ENCODE measurements at places on chromosomes 11 and 22.

GRCh38 chr11:72426103-72426757 is 8.1 kb downstream of the CLPB start:
- no peak for DNase-seq

DNA sequence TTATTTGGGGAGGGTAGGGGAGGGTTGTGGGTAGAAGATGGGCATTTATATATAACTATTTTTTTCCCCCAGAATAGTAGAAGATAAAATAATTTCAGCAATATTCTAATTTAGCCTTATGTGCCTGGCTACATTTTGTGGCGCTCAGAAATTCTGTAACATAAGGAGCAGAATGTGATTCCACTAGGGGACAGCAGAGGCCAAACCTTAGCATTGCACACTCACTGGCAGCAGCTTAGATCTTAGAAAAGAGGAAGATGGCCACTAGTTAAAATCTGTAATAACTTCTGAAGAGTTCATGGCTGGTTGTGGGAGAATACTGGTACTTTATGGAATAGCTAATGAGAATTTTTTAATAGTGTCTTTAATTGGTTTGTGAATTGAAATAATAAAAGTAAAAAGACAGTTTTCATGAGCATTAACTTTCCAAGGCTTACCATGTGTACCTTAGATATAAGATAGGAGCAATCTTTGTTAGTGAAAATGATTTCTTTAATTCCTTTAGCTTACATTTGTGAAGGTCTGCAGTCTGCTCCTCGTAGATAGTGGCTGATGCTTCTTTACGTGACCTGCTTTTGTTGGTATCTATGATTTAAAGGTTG is 33.1 kb downstream of the DDX10 start:
- DNase-seq: peak; percentile 85

DNA sequence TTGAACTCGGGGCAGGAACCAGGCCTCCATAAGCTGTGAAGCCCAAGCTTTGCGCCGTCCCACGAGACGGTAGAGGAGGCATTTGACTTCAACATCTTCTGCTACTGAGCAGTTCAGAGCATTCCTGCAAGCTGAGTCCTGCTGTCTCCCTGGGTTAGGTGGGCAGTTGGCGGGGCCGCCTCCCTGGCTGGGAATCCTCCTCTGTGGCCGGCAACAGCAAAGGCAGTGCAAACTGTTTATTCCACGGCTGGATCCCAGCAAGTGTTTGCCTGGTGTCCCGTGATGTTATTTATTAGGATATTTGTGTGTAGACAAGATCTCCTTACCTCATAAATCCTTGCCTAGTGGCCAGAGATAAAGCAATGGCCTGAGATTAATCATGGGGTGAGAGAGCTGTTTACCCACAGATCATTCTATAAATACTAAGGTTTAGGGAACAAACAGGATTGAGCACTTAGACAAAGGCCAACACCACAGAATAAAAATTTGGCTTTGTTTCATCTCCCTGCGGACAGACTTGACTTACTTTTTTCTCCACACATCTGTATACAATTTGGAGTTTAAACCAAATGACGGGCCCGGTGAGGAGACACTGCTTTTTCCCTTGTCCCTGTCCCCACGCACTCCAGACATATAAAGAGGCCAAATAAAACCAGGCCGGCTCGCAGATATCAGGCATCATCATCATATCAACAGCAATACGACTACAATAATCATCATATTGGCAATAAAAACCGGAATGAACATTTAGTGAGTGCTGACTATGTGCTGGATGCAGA is 63.4 kb downstream of the NAT10 start:
- DNase-seq: peak; percentile 58

DNA sequence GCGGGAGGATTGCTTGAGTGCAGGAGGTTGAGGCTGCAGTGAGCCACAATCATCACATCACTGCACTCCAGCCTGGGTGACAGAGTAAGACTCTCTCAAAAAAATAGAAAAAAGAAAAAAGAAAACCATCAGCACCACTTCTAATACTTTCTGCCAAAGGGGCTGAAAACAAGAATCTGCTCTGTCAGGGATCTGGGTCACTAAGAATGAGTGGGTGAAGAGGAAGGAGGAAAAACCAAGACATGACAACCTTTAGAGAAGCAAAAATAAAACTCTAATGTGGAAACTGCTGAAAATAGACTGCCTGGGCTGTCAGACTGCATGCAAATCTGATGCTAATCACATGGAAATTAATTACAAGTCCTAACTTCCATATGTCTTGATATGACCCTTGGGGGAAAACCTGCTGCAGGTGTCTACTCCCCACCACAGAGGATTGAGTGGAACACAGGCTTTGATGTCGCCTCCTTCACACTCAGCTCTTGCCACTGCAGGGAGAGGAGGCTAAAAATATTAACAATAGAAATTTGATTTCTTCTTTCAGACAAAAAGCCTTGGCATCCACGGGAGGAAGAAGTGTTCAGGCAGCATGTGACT is 62.5 kb upstream of the CRTAM start:
- no peak for DNase-seq

GRCh38 chr11:113313601-113314000 is 782 bp upstream of the TTC12 start:
- no peak for DNase-seq

DNA sequence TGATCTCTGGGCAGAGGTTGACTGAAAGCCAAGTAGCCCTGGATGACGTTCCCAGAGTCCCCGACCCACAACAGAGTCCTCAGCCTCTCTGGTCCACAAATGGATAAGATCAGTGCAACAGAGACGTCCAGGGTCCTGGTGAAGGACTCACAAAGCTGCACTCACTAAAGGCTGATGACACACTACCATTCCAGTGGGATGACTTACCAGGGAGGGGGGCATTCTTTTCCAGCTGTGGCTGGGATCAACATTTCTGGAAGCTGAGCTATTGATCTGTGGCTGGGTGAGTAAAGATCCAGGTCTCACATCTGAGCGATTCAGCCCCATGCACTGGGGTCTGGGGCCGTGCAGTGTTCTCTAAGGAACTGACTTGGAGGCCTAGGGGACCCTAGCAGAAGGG is 296.2 kb downstream of the NTM start:
- DNase-seq: peak; percentile 67

GRCh38 chr11:109422870-109423465 is 978 bp downstream of the C11orf87 start:
- DNase-seq: peak; percentile 70

DNA sequence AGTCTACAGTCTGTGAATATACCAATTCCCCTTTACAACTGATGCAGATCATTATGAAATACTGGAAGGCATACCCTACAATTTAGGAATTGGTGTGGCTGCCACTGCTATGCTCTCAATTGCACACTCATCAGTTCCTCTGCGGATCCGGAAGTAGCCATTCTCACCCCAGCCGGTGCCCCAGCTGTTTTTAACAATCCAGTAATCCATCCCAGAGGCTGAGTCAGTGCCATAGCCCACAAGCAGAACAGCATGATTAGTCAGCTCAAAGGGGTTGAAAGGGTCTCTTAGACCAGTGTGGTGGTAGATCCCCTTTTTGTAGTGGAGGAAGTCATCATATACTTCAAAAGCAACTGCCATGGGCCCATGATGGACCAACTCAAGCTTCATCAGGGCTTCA is 43.6 kb downstream of the CTSC start:
- DNase-seq: no peak

DNA sequence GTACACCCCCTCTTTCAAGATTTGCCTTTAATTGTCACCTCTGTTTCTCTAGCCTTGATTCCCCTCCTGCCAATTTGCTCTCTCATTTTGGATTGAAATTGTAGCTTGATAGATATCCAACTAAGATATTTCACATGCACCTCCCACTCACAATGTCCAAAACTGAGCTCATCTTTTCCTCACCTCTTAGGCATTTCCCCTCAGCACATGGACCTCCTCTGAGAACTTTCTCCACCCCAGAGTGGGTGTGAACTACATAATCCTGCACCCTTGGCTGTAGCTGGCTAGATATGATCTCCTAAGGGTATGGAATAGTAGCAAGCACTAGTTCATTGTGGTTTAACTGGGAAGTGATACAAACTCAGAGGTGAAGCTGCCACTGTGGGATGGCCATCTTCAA is 91.5 kb upstream of the SESN3 start:
- no peak for DNase-seq

DNA sequence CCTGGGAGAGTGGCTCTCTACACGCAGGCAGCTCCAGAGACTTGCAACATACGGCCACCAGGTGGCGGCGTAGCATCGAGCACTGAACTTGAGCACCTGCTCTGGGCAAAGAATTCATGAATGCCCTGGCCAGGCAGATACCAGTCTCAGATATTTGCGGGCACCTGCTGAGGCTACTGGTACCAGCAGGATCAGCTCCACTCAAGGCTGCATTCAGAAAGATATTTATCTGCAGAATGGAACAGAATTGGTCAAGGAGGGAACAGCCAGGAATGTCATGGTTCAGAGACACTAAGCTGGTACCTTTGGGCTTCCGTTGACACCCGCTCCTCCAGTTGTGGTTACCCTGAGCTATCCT is 10.8 kb upstream of the CCDC86 start:
- peak; percentile 91 for DNase-seq

DNA sequence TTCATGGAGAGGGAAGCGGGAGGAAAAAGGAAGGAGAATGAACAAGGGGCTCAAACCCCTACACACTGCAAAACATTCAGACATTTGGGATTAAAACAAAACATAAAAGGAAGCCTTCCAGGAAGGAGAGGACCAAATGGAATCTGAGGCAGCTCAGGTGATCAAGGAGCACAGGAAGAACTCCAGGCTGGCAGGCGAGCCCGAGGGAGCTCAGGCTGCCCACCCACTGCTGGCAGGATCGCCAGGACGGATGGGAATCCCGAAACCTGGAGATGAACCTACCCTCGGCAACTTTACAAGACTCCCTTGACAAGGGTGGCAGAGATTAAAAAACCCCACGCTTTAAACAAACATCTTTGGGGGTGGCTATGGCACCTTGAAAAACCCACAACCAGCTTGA is 5.0 kb upstream of the PYGM start:
- DNase-seq: no peak

DNA sequence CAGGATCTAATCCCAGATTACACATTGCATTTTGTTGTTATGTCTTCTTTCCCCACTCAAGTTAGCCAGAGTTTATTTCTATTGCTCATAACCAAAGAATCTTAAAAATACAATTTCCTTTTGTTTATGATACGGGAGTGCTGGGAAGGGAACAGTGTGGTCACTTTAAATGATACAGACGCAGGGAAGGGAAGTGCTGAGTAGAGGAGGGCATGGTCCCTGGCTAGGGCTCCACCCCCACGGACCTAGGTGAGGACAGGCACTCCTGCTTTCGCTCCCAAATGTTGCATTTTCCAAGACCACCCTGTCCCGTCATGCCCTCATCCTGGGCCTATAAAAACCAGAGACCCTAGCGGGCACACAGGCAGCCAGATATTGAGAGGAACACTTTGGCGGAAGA is 30.6 kb upstream of the NARS2 start:
- no peak for DNase-seq

DNA sequence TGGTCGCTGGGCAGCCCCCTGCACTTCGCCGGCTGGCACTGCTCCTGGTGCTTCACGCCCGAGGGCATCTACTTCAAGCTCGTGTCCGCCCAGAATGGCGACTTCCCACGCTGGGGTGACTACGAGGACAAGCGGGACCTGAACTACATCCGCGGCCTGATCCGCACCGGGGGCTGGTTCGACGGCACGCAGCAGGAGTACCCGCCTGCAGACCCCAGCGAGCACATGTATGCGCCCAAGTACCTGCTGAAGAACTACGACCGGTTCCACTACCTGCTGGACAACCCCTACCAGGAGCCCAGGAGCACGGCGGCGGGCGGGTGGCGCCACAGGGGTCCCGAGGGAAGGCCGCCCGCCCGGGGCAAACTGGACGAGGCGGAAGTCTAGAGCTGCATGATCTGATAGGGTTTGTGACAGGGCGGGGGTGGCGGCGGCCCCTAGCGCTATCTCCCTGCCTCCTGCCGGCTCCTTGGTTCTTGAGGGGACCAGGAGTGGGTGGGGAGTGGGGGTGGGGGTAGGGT is 13.5 kb upstream of the MIEF1 start:
- no peak for DNase-seq

GRCh38 chr11:18778468-18778867 is 13.1 kb downstream of the PTPN5 start:
- DNase-seq: no peak

DNA sequence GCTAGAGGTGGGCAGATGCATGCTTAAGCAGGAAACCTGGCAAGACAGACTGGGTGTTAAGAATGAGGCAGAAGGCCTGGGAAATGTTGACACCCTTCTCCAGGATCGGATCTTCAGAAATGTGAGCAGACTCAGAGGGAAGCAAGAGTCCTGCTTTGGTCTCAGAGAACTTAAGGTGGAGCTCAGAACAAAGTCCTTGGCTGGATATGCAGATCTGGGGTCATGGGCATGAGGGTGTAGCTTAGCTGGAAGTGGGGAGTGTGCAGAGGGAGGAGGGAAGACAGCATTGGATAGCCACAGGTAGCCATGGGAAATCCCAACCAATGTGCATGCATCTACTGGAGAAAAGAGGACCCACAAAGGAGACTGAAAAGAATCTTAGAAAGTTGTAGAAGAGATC is 58.6 kb upstream of the CDON start:
- no peak for DNase-seq

- peak; percentile 93 for DNase-seq
Observed at GRCh38 chr11:86800076-86800959, at the start of gene PRSS23. PRSS23 (plus strand) TSS chr11:86800542; CDS start chr11:86807644, 7,102 bp downstream.

GRCh38 chr11:12882670-12883069 is 126.4 kb upstream of the RASSF10 start:
- DNase-seq: no peak

DNA sequence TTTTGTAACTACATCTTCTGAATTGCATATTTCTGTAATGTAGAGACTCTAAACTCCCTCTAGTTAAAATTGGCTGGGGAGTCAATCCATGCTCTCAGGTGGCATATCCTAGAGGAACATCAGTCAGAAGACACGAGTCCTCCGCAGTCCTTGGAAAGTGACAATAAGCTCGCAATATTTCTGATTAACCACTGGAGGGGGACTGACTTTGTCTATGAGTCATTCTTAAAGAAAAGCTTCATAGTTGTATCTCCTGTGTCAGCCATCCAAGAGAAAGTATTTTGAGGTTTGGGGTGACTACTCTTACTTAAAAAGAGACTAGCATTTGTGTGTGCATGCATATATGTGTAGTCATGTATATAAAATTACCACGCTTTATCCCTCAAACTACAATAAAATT is 60.2 kb downstream of the SLN start:
- no peak for DNase-seq

- DNase-seq: no peak
Observed at GRCh38 chr11:119019996-119020395, 1.4 kb downstream of the TRAPPC4 start.

- DNase-seq: no peak
Observed at GRCh38 chr11:72781063-72781312, 12.9 kb downstream of the STARD10 start.

GRCh38 chr22:25966448-25966913 is 202.8 kb upstream of the SEZ6L start:
- DNase-seq: no peak

DNA sequence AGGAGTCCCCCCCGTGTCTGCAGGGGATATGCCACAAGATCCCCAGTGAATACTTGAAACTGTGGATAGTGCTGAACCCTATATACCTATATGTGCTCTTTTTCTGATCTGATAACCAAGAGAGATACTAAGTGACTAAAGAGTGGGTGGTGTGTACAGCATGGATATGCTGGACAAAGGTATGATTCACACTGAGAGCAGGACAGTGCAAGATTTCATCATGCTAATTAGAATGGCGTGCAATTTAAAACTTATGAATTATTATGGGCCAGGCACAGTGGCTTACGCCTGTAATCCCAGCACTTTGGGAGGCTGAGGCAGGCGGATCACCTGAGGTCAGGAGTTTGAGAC is 90.2 kb upstream of the ALKBH3 start:
- DNase-seq: no peak

GRCh38 chr11:97893612-97894011 is 1127.1 kb upstream of the CNTN5 start:
- no peak for DNase-seq

Data from astrocyte of the hippocampus (primary cell).